Endothelial cell of umbilical vein (primary cell): ENCODE measurements at places on chromosomes 3 and 15. TPM values are rescaled to one million over a fixed set of nuclear protein-coding genes. Genes with fewer than 3 reads are reported as not detected.

- H3K4me3 ChIP-seq: no peak overlapping the region
- H3K27ac ChIP-seq: no peak overlapping the region
- peak; percentile 61 for DNase-seq
- no peaks in the 10 kb centered on the region for H3K27me3 ChIP-seq
- H3K4me1 ChIP-seq: no peaks in the 10 kb centered on the region
- no peaks in the 10 kb centered on the region for H3K36me3 ChIP-seq
Measured at GRCh38 chr15:64224511-64224910, 61.7 kb upstream of the PPIB start.

DNA sequence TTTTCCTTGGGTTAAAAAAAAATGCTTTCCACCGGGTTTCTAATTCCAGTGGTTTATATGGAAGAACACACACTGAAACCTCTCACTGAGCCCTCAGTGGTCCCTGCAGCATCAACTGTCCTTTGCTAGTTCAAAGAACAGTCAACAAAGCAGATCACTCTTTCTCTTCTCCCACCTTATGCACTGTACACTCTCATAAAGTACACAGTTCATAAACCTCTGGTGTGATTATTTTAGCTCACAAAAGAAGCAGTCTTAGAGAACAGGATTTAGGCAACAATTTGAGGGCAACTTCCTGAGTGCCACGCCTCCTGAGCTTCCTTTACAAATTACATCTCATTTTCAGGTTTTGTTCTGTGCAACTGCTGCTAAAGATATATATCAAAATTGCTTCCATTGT, 728.4 kb upstream of the GOLIM4 start:
- H3K27ac ChIP-seq: no peak overlapping the region
- H3K4me3 ChIP-seq: no peak overlapping the region
- H3K4me1 ChIP-seq: no peaks in the 10 kb centered on the region
- no peaks in the 10 kb centered on the region for H3K36me3 ChIP-seq
- no peaks in the 10 kb centered on the region for H3K27me3 ChIP-seq
- no peak for DNase-seq

GRCh38 chr3:2714834-2715233, 395.3 kb downstream of the IL5RA start:
- no peak overlapping the region for H3K4me3 ChIP-seq
- H3K27me3 ChIP-seq: no peaks in the 10 kb centered on the region

- no peaks in the 10 kb centered on the region for H3K4me1 ChIP-seq
- H3K36me3 ChIP-seq: no peaks in the 10 kb centered on the region
- DNase-seq: no peak
Measured at GRCh38 chr15:63447017-63447676, 57.2 kb upstream of the USP3 start.

DNA sequence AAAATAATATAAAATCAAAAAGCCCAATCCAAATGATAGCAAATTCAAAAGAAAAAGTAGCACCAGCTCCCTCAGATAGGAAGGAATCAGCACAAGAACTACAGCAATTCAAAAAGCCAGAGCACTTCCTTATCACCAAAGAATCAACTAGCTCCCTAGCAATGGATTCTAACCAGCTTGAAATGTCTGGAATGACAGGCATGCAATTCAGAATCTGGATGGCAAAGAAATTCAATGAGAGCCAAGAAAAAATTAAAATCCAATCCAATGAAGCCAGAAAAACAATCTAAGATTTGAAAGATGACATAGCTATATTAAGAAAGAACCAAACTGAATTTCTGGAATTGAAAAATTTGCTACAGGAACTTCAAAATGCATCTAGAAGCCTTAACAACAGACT, 1334.4 kb upstream of the ALCAM start:
- no peak overlapping the region for H3K4me3 ChIP-seq
- DNase-seq: no peak
- H3K27me3 ChIP-seq: no peaks in the 10 kb centered on the region

Gene SLC22A14
- polyA plus RNA-seq: 0.10 TPM in 1 of 2 replicates, not detected in the other

Gene CHRNB4
- polyA plus RNA-seq: 0.03 and 0.08 TPM in 2 replicates
